ENCODE measurements at places on chromosomes 11 and 22.

GRCh38 chr11:94655291-94655690, 88.1 kb downstream of the PIWIL4 start:
- DNase-seq: no peak

GRCh38 chr11:841981-842369, 354 bp downstream of the POLR2L start:
- no peak for DNase-seq

DNA sequence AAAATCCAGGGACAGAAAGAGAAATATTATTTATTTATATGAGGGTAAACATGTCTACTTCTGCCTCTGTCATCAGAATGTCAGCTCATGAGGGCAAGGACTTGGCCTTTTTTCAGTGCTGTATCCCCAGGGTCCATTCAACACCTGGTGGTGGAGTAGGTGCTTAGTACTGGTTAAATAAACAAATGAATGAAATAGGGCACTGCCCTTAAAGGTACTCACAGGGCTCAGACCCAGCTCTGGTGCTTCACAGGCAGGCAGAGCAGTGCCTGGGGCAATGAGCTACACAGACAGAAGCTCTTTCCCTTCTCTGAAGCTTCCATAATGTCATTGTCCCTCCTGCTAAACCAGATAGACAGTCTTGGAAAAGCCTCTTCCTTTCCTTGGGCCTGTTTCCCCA, 30.9 kb downstream of the P4HA3 start:
- DNase-seq: no peak

- no peak for DNase-seq
Measured at GRCh38 chr22:17314487-17314886, 54.8 kb upstream of the CECR2 start.

DNA sequence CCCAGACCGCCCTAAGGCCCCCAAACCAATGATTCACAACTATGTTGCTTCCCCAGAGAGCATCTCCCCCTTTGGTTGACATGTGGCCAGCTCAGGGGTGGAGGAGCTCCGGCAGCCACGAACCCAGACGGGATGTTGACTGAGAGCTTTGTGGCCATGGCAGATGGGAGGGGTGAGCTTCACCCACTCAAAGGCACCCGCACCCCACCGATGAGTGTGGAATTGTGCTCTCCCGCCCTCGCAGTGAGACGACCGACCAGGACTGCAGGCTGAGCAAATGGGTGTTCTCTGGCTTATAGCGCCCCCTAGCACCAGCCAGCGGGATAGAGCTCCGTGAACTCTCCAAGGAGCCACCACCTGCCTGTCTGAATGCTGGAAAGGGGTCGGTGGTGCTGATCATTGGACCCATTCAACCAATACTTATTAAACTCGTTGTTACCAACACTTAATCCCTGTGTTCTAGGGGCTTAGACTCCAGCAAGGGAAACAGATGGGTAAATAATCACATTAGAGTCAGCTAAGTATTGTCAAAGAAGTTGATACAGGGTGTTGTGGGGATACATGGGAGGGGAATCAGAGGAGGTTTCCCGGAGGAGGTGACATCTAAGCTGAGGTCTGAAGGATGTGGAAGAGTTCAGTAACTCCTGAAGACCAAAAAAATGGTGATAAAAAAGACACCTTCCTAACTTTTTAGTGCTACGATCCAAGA, 4.5 kb upstream of the TIMP3 start:
- DNase-seq: peak; percentile 48

- DNase-seq: no peak
Measured at GRCh38 chr22:47408409-47408808, 646.0 kb downstream of the TBC1D22A start.

DNA sequence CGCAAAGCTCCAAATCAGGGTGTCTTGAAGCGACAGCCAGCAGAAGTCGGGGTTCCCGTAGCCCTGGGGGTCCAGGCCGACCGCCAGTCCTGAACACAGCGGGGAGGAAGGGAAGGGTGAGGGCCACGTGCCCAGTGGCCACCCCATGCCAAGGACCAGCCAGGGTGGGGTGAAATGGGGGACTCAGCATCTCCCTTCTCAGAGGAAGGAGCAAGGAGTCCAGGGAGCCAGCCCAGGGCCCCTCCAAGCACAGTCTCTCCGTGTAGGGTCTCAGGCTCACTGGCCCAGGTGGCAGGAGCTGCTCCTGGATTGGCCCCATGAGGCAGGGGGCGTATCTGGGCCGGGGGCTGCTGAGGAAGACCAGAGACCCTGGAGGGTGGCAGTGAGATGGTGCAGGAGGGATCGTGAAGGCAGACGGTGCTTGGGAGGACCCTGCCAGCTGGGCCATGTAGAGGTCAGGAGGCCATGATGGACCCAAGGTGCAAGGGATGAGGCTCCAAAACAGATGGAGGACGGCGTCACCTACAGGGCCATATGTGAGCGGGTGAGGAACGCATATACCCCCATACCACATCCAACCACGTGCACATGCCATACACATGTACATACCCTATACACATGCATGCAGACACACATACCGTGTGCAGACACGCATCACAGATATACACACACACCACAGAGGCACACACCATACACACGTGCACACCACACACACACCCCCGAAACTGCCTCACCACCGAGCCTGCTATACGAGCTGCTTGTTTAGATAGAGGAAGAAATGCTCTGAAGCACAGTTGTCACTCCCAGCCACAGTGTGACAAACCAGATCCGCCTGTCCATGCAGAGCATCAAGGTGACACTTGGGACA, 34.4 kb downstream of the TRMU start:
- DNase-seq: no peak

GRCh38 chr11:60919956-60920355, 4.3 kb upstream of the TMEM132A start:
- DNase-seq: no peak

DNA sequence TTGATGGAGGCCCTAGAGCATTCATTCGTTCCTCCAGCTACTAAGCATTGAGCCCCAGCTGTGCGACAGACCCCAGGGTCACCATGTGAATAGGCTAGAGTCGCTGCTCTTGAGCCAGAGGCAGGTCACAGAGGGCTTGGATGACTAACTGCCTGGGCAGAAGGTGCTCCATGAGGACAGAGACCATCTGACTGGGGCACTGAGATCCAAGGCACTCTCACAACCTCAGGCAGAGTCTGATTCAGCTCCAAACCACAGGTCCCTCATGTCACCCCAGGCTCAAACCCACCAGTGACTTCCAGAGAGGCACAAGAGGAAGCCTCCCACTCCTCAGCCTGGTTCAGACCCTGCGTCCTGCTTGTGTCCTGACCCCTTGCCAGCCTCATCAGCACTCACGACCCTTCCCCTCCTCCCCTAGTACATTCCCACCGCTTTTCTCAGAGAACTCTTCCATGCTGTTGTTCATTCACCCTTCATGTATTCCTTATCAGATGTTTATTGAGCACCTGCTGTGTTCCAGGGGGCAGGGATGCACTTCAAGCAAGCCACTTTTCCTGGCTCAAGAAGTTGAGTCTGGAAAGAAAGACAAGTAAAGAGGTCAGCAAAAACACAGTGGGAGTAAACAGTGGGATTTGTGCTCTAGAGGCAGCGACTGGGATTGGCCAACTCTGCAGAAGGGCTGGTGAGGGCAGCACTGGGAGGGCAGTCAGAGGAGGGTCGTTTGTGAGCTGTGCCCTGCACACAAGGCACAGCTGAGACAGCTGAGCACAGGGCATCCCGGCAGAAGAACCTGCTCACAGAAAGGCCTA, 9.3 kb downstream of the OAF start:
- no peak for DNase-seq

DNA sequence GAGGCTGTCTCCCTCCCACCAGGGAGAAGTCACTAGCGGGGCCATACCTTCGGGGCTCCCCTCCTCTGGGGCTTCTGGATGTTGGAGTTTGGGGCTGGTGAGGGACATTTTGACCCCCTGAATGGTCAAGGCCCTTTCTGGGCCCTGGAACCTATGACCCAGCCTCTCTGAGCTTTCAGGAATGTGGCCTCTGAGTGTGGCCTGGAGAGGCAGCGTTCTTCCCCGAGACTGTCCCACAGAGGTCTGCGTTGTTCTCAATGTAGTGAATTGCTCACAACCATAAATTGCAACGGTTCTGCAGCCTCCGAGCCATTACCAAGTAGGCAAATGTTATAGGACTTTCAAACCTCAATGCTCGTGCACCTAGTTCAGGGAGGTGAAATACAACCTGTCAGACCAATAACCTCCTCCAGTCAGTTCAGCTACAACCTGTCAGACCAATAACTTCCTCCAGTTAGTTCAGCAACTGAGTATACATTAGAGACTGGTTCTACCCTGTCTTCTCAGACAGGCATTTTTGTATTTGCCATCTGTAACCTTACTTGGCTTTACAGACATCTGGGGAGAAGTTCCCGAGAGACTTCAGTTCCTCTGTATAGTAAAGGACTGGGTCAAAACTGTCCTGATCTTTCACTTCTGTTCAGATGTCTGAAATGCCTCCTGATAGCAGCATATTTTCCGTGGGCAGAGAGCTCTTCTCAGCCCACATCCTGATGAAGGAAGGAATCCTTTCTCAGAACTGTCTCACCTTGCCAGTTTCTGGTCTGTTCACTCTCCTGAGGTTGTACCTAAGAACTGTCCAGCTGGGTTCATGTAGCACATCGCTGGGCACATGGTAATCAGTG, 34.2 kb downstream of the MICAL2 start:
- DNase-seq: no peak

DNA sequence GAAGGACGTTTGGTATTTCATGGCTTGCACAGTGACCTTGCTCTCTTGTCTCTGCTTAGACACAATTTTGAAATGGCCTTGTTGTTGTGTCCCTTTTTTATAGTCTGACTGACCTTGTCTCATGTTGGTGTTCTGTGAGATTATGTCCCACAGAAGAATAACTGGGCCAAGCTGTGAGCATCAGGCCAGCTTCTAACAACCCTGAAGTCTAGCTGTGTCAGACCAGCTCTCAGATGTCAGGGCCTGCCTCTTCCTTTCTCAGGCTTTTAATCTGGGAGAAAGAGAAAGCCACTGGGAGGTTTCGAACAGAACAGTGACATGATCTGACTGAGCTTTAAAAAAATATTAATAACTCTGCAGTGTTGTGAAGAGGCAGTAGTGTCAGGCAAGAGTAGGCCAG, 2.0 kb upstream of the UEVLD start:
- no peak for DNase-seq

- DNase-seq: no peak
Measured at GRCh38 chr11:44976576-44976975, 25.9 kb upstream of the TP53I11 start.

- DNase-seq: no peak
Measured at GRCh38 chr22:46769191-46769675, 6.8 kb downstream of the TBC1D22A start.

- DNase-seq: no peak
Measured at GRCh38 chr11:121487191-121487590, 34.4 kb upstream of the SORL1-AS1 start.

DNA sequence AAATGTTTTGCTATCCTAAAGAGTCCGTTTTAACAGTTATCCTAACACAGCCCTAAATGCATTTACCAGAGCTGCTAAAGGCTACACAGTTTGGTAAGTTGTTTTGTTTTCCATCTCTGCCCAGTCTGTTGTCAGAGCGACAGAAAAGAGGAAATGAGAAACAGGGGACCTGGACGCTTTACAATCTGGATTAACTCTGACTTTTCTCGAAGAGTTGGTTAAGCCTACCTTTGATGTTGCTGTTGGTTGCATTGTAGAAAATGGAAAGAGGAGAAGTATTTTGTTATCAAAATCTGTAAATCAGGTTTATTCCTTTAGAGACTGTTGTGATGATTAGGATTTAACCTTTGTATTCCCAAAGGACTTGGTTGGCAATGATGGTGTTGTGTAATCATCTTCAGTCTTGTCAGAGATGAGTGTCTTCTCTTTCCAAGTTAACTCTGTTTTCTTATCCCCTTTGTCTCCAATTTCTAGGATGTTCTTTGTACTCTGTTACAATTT, 481 bp downstream of the ANGPTL5 start:
- DNase-seq: no peak

GRCh38 chr11:14390669-14391068, 31.7 kb upstream of the RRAS2 start:
- no peak for DNase-seq

GRCh38 chr11:27291302-27291889, 71.6 kb downstream of the CCDC34 start:
- no peak for DNase-seq

DNA sequence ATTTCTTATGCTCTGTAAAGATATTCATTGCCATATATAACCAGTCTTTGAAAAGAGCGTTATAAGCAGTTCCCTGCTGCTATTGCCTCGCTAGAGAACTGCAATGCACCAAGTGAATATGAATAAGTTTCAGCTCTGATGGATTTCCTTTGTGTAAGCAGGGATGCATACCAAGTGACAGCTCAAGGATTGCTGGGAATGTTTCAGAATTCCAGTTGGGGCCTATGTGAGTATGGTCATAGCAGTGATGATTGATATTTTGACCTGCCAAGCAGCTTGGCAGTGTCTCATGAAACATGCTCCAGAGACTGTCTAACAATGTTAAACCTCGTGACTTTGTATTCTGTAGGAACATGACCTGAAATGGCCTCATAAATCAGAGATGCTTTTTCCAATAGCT, 312.6 kb downstream of the C11orf87 start:
- no peak for DNase-seq

DNA sequence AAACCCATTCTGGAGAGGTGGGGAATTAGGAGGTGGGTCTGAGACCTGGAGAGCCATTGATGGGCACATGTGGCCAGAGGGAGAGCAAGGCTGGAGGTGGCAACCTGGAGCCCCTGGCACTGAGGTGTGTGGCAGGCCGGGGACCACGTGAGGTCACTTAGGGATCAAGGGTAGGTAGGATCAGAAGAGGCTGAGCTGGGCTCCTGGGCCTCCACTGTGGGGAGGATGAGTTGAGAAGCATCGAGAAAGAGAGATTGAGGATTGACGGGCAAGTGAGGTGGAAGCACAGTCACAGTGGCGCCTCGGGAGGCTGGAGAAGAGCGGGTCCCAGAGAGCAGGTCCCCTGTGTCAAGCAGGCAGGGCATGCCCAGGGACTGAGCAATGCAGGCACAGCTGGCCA, 4.1 kb downstream of the GNAZ start:
- no peak for DNase-seq

GRCh38 chr22:31046539-31047226, 34.4 kb upstream of the SMTN start:
- no peak for DNase-seq

DNA sequence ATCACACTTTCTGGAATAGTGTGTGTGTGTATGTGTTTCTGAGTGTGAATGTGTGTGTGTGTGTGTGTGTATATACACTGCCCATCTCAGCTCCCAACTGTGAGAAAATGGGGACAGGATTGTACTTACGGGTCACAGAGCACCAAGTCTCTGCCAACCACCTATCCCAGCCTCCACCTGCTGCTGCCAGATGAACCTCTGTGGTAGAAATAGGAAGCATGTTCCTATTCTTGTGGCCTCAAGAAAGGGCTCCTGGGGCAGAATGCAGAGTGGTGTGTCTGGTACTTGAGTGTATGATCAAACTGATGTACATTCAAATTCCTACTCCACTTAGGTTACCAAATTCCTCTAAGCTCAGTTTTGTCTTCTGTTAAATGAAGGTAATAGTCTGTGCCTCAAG, 14.6 kb downstream of the UBASH3B start:
- DNase-seq: no peak

Data from activated CD4-positive, alpha-beta T cell treated with anti-CD3 and anti-CD28 coated beads for 24 hours (primary cell).